ENCODE measurements at places on chromosomes 12 and 14.

DNA sequence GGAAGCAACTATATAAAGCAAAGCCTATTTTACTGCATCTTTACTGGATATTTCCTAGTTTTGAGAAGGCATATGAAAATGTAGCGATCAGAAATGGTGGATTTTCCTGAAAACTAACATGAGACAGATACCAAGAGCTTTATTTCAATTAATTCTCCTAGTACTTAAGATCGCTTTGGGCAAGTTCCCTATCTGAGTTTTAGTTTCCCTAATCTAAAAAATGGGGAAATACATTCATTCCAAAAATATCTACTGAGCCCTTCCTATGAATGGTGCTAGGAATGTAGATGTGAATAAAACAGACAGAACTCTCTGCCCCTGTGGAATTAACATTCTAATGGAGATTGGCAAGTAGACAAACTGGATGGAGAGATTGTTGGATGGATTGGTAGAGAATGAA lies 8.4 kb downstream of the CATSPERB start:
- no peak for DNase-seq

GRCh38 chr12:39919790-39920189 lies 186.1 kb downstream of the SLC2A13 start:
- no peak for DNase-seq

DNA sequence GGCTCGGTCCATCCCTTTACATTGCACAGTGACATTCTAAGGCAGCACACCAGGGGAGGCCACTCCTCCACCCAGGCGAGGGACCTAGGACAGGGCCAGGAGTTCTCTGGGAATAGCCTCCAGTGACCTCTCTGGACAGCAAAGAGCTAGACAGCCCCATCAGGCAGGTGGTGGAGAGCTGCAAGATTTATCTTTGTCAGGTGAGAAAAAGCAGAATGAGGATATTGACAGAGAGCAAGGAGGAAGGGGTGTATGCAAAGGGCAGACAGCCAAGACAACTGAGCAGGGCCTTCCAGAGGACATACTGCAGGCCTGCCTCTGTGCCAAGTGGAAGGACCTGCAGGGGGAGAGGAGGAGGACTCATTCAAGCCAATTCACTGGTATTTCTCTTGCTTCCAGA lies 112.4 kb upstream of the MAX start:
- no peak for DNase-seq

DNA sequence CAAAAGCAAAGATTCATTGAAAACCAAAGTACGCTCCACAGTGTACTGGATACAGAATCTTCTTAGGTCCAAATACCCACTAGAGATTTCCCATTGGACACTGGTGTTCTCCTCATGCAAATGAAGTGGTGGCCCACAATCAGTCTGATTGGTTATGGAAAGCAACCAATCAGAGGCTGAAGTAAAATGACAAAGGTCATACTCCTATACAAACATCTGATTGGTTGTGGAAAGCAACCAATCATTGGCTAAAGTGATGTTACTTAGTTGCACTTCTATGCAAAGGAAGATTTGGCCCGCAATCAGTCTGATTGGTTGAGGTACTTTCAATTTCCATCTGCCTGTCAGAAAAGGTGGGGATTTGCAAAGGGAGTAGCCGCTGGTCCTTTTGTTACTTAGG lies 1.3 kb upstream of the WASHC3 start:
- no peak for DNase-seq

DNA sequence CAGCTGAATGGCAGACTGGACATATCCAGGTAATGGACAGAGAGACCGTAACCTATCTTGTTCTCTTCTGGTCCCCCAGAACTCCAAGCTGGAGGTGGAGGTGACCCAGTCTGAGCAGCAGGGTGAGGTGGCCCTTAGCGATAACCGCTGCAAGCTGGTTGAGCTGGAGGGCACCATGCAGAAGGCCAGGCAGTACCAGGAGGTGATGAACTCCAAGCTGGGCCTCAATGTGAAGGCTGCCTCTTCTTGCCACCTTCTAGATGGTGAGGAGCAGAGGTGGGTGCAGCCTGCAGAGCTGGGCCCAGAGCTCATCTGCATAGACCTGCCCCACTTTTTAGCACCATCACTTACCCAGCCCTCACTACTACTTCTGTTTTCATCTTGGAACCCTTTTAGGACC lies 7.2 kb upstream of the KRT86 start:
- no peak for DNase-seq

GRCh38 chr14:94460631-94461416 lies 8.2 kb upstream of the SERPINA11 start:
- no peak for DNase-seq

- DNase-seq = no peak
Observed at GRCh38 chr14:79096811-79097210, 926.6 kb downstream of the NRXN3 start.

DNA sequence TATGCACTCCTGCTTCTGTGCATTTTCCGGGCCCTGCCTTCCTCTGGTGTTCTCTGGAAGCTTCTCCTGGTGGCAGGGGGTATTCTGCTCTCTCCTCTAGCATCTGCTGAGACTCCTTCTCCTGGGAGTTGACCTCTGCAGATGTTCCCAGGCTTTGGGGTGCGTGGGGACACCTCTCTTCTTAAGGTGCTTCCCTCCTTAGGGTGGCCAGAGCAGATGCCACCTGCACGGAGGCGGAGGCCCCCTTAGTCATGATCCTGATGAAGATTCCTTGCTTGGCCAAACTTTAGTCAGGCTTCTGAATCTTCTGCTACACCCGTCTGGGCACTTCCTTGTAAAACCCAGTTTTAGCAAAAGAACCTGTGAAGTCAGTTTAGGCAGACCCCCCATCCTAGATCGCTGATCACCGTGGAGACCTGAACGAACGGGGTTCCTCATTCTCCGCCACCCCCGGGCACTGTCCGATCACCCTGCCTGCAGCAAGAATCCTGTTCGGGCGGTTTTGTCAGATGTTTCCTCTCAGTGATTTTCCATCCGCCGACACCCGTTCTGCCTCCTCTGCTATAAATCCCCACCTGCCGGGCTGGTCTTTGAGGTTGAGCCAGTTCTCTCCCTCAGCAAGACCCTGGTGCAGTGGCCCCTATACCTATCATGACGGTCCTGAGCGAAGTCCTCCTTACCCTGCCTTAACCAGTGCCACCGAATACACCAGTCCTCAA lies 111.9 kb downstream of the CALM1 start:
- DNase-seq = peak; percentile 69

DNA sequence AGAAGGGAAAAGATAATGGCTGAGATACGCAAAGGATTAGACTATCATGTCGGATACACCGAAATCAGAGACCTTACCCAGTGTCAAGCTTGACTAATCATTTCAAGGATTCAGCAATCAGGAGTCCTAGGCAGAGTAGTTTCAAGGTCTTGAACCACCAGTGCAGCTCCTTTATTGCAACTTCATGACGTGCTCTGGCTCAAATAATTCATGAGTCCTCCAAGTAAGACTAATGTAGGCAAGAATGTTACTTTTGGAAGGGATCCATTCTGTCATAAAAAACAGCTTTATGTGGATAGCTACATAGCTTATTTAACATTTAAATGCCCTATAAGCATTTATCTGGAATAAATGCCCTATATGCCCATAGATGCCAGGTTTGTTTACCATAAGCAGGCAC lies 123.2 kb downstream of the LMO3 start:
- DNase-seq = no peak

- DNase-seq = no peak
Observed at GRCh38 chr12:42442888-42443287, 116.9 kb downstream of the PPHLN1 start.

- DNase-seq = no peak
Observed at GRCh38 chr14:32073537-32074189, 3.4 kb upstream of the ARHGAP5 start.

GRCh38 chr12:3704512-3705353 lies 48.2 kb downstream of the CRACR2A start:
- no peak for DNase-seq

DNA sequence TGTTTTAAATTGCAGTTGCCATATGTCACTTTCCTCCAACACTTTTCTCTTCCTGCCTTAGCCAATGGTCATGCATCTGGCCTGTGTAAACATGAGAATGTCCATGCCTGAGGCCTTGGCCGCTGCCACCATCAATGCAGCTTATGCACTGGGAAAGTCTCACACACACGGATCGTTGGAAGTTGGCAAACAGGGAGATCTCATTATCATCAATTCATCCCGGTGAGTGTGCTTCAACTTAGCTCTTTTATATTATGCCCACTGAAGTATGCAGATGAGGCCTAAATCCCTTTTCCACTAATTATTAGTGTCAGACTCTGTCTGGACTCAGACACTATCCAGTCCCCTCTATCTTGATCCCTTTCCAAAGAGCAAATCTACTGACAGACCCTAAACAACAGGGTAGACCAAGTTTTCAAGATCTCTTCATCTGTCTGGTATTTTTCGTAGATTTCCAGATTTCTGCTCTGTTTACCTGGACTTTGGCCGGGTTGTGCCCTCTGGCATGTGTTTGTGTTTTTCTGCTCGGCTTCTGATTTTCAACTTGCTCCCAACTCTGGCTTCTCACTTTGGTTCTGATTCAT lies 23.2 kb downstream of the AMDHD1 start:
- no peak for DNase-seq
